Mesendoderm (in vitro differentiated cells): ENCODE measurements at places on chromosomes 11 and 22.

- no peaks in the 10 kb centered on the region for H3K36me3 ChIP-seq
- no peak for DNase-seq
- H3K27me3 ChIP-seq = no peaks in the 10 kb centered on the region
- H3K27ac ChIP-seq = no peak overlapping the region
- no peaks in the 10 kb centered on the region for H3K4me1 ChIP-seq
Observed at GRCh38 chr22:49574881-49575702, 252.6 kb downstream of the BRD1 start.

- H3K4me1 ChIP-seq = no peaks in the 10 kb centered on the region
- DNase-seq = no peak
- H3K27ac ChIP-seq = no peak overlapping the region
Observed at GRCh38 chr11:69462106-69462951, 19.1 kb upstream of the LINC01488 start.

DNA sequence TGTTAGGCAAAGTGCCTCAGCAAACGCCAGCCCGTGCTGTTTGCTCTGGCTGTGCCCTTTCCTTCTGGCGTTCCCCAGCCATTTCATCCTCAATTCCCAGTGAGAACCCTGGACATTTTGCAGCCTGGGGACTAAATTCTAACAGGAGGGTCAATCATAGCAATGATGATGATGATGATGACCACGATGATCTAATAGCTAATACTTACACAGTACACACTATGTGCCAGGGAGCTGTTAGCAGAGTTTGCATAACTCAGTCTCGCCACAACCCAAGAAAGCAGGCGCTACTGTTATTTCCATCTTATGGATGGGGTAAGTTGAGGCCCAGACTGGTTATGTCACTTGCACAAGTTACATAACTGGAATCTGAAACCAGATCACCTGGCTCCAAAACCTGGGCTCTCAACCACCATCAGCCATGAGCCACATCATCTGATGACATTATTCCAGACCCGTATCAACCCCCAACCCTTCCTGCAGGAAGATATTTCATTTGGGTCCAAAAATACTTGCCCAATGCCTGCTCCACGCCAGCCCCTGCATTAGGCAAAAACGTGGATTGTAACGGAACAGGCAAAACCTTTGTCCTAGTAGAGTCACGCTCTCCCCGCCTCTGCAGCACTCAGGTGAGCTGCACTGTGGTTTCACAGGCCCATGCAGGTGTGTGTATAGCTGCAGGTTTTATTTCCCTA is 132.6 kb upstream of the SERPIND1 start:
- no peak overlapping the region for H3K4me3 ChIP-seq
- H3K27me3 ChIP-seq = no peaks in the 10 kb centered on the region
- no peaks in the 10 kb centered on the region for H3K4me1 ChIP-seq
- no peaks in the 10 kb centered on the region for H3K36me3 ChIP-seq

DNA sequence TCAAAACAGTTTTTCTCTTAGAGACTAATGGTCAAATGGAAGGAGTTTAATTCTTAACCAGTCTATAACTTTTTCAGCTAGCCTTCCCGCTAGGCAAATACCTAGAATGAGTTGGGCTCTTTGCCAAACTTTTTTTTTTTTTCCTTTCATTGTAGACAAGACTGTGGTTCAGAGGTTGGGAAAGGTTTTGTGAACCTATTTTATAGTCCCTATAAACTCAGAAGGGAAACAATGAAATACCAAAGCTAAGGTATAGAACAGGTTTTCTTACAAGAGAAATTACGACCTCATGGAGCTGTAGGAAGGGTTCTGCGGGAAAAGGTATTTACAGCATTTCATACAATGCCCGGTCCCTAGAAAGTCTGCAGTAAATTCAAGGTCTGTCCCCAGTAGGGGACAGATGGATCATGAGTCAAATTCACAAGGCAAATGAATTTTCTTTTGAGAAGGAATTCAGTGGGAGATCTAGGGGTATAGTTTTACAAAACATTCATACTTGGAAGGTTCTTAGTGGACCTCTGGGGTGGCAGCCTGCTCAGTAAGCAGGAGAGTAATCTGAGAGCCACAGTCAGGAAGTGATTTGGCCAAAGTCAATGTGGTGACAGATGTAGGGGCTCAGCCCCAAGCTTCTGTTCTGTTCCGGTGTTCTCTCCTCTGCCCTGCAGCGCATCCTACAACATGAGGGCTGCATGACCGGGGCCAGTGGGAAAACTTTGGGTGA is 146.8 kb downstream of the DBX1 start:
- peak overlapping the region; percentile 25 for H3K27ac ChIP-seq
- H3K4me1 ChIP-seq = peaks cover 16% of the 10 kb centered on the region
- no peaks in the 10 kb centered on the region for H3K27me3 ChIP-seq
- no peaks in the 10 kb centered on the region for H3K36me3 ChIP-seq
- H3K4me3 ChIP-seq = no peak overlapping the region

DNA sequence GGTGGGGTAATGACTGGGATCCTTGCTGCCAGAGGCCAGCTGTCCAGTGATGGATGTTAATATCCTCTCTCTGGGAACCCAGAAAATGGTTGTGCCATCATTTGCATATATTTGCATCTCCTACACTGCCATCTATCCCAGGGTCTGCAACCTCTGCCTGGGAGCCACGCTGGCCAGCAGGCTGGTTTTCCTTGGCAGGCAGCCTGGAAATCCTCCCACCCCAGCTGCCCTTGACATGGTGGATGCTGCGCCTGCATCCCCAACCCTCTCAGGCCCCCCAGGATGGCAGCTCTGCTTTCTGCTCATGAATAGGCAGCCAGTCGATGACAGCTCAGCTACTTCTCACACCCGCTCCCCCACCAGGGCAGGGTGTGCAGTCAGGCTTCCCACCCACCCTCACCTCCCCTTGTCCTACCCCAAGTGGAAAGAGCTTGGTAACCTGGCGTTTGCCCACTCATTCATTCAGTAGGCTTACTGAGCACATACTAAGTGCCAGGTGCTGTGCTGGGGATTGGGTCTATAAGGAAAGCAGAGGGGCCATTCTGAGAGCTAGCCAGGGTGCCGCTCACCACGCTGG is 202.5 kb downstream of the TRIM29 start:
- H3K27me3 ChIP-seq = no peaks in the 10 kb centered on the region
- H3K27ac ChIP-seq = no peak overlapping the region
- H3K4me1 ChIP-seq = no peaks in the 10 kb centered on the region
- no peaks in the 10 kb centered on the region for H3K36me3 ChIP-seq
- no peak overlapping the region for H3K4me3 ChIP-seq
- no peak for DNase-seq

GRCh38 chr22:45528046-45528445 is 25.4 kb downstream of the FBLN1 start:
- H3K27ac ChIP-seq = no peak overlapping the region
- DNase-seq = no peak
- peaks cover 41% of the 10 kb centered on the region for H3K36me3 ChIP-seq
- H3K4me1 ChIP-seq = no peaks in the 10 kb centered on the region

DNA sequence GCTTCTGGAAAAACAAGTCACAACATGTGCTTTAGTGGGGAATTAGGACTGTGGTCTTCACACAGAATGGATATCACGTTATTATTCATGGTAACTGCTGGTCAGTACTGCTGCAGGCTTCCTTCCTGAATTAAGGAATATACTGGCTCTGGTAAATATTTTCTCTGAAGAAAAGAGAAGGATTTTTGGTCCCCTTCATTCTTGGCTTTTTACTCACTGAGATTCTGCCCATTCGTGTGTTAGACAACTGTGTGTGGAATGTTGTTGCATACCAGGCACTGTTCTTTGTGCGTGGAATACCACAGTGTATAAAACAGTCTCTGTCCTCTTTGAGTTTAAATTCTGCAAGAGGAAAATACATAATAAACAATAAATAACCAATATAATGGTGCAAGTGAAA is 80.3 kb downstream of the ALX4 start:
- no peak overlapping the region for H3K27ac ChIP-seq
- no peak for DNase-seq
- H3K4me1 ChIP-seq = no peaks in the 10 kb centered on the region
- H3K4me3 ChIP-seq = no peak overlapping the region
- no peaks in the 10 kb centered on the region for H3K27me3 ChIP-seq

DNA sequence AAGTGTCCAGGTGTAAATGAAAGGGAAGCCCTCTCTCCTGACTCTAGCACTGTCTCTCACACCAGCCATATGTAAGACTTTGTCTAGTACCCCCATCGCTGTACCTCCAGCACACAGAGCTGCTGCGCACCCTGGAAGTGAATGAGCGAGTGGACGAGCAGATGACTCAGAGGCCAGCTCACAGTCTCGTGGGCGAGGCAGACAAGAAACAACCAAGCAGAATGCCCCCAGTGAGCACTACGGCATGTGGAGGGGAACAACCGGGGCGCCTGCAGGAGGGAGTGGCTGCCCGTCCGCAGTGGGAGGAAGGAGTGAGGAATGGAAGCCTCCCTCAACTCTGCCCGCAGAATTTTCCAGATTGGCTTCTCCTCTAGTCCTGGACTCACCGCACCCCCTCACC is 46.4 kb downstream of the MCM5 start:
- no peak overlapping the region for H3K27ac ChIP-seq
- no peak for DNase-seq
- no peak overlapping the region for H3K4me3 ChIP-seq
- no peaks in the 10 kb centered on the region for H3K27me3 ChIP-seq
- H3K4me1 ChIP-seq = no peaks in the 10 kb centered on the region

GRCh38 chr11:130301002-130301401 is 13.7 kb downstream of the ZBTB44 start:
- no peak overlapping the region for H3K4me3 ChIP-seq
- H3K4me1 ChIP-seq = peaks cover 2% of the 10 kb centered on the region
- no peaks in the 10 kb centered on the region for H3K36me3 ChIP-seq

GRCh38 chr11:78037056-78037455 is 14.0 kb upstream of the KCTD14 start:
- H3K27ac ChIP-seq = no peak overlapping the region
- H3K4me1 ChIP-seq = no peaks in the 10 kb centered on the region
- no peaks in the 10 kb centered on the region for H3K27me3 ChIP-seq
- DNase-seq = no peak
- no peak overlapping the region for H3K4me3 ChIP-seq

GRCh38 chr11:111586388-111586831 is 15.8 kb upstream of the SIK2 start:
- no peaks in the 10 kb centered on the region for H3K27me3 ChIP-seq
- no peaks in the 10 kb centered on the region for H3K4me1 ChIP-seq
- peak; percentile 59 for DNase-seq
- H3K4me3 ChIP-seq = no peak overlapping the region
- H3K27ac ChIP-seq = no peak overlapping the region
- no peaks in the 10 kb centered on the region for H3K36me3 ChIP-seq

- no peaks in the 10 kb centered on the region for H3K36me3 ChIP-seq
- DNase-seq = no peak
- no peak overlapping the region for H3K27ac ChIP-seq
- no peaks in the 10 kb centered on the region for H3K27me3 ChIP-seq
- H3K4me1 ChIP-seq = peaks cover 5% of the 10 kb centered on the region
Observed at GRCh38 chr22:49156662-49157285, 670.9 kb downstream of the BRD1 start.

DNA sequence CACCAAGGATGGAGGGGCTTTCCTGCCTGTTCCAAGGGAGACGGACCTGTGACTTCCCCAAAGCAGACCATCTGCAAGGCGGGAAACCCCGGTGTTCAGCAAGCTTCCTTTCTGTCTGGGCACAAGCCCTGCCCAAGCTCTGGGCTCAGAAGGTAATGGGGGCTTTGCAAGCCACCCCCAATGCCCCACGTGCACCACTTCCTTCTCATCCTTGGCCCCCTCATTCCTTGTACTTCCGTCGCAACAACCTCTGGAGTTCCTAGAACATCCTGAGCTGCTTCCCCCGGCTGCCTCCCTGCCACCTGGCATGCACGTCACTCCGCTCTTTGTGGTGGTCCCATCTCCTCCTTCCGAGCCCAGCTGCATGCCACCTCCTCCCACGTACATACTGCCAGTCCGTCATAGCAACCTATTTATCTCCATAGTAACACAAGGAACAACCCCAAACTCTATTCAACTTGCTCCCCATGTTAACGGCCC is 3.9 kb downstream of the MYEOV start:
- no peaks in the 10 kb centered on the region for H3K36me3 ChIP-seq
- H3K27me3 ChIP-seq = no peaks in the 10 kb centered on the region
- H3K27ac ChIP-seq = no peak overlapping the region

- H3K36me3 ChIP-seq = peaks cover 1% of the 10 kb centered on the region
- no peaks in the 10 kb centered on the region for H3K4me1 ChIP-seq
Observed at GRCh38 chr11:77677138-77677537, 39.5 kb upstream of the CLNS1A start.

DNA sequence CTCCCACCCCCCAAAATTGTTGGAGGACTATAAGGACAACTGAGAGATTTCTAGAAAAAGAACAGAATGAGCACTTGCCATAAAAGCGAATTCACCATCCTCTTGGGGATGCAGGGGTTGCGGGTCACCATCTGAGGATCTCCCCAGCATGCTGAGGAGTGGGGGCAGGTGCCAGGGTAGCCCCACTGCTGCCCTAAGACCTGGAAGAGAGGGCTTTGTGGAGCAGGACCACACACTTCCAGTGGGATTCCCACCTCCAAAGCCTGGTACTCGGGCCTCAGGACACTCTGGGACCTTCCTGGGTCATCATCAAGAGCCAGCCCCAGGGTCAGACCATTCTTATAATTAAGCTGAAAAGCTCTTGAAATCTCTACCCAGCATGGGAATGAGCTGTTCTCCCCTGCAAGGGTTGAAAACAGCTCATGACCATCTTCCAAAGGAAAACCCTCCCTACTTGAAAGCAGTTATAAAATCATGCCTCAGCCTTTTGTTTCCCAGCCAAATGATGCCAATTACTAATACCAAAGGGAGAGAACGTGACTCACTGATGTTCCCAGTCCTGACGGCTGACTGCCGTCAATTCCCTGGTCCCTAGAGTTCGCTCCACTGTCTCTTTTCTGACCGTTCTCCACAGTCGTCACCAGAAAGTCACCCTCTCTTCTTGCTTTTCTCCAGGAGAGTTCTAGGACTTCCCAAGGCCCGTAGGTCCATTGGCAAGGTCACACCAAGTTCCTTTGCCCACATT is 76.8 kb upstream of the CREB3L1 start:
- no peak for DNase-seq
- no peak overlapping the region for H3K4me3 ChIP-seq
- no peaks in the 10 kb centered on the region for H3K4me1 ChIP-seq

- DNase-seq = no peak
- no peaks in the 10 kb centered on the region for H3K27me3 ChIP-seq
- peaks cover 4% of the 10 kb centered on the region for H3K4me1 ChIP-seq
- H3K27ac ChIP-seq = no peak overlapping the region
- no peaks in the 10 kb centered on the region for H3K36me3 ChIP-seq
Observed at GRCh38 chr11:84825106-84825660, 802.0 kb downstream of the DLG2 start.

GRCh38 chr11:8794677-8795103 is 112.1 kb downstream of the RPL27A start:
- H3K4me3 ChIP-seq = no peak overlapping the region
- H3K4me1 ChIP-seq = peaks cover 8% of the 10 kb centered on the region
